Caudate nucleus (tissue), 63 donors: ENCODE measurements at places on chromosomes 11 and 22.
A peak's percentile ranks its signal among the peaks of the same experiment; 100 is the strongest.

DNA sequence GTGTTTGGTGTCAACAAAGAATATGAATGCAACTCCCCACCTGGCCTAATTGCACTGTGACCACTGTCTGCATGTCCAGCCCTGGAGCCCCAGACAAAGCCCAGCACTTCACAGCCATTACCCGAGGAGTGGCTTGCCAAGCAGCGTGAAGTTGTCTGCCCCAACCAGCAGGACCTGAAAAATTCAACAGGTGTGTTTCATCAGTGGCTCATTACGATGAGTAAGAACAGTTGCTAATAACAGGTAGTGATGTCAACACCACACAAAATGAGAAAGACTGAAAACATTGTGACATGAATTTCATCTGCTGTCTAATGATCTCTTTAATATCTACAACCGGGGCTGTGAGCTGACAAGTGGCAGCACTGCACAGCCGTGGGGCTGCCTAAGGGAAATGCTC, 10.3 kb downstream of the MRPL21 start:
- no peak for DNase-seq

DNA sequence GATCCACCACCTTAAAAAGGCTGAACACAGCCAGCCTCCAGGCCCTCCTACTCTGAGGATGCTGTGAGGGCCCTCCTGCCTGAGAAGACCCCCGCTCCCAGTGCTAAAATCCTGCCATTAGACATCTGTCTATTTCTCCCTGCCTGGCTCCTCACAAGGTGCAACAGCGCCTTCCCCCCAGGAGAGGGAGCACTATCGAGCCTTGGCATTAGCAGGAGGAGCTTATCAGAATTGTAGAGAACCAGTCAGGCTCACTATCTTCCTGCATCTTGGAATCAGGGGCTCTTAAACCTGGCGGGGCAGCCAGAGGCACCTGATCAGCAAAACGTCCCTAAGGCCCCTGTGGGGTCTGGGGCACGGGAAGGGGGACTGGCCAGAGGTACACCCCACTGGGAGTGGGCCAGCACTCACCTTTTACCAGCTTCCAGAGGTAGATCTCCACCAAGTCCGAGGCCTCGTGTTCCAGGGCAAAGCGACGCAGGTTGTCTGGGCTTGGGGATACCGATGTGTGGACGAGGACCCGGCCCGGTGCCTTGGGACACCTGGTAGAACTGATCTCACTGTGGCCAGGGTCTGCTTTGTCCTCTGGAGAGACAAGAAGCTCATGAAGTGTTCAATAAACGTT, 28.7 kb downstream of the CHRDL2 start:
- peak; percentile 21 for DNase-seq

DNA sequence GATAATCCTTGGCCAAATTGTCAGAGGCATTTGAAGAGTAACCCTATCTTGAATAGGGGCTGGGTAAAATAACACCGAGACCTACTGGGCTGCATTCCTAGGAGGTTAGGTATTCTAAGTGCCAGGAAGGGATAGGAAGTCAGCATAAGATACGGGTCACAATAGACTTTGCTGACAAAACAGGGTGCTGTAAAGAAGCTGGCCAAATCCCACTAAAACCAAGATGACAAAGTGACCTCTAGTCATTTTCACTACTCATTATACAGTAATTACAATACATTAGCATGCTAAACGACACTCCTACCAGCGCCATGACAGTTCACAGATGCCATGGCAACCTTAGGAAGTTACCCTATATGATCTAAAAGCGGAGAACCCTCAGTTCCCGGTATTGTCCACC, 964 bp upstream of the REXO2 start:
- no peak for DNase-seq

- no peak for DNase-seq
Measured at GRCh38 chr11:11661326-11662040, 39.7 kb upstream of the GALNT18 start.

- no peak for DNase-seq
Measured at GRCh38 chr22:30675436-30675835, 7.8 kb upstream of the DUSP18 start.

- DNase-seq: no peak
Measured at GRCh38 chr11:5153574-5154431, 754 bp downstream of the OR52A1 start.

DNA sequence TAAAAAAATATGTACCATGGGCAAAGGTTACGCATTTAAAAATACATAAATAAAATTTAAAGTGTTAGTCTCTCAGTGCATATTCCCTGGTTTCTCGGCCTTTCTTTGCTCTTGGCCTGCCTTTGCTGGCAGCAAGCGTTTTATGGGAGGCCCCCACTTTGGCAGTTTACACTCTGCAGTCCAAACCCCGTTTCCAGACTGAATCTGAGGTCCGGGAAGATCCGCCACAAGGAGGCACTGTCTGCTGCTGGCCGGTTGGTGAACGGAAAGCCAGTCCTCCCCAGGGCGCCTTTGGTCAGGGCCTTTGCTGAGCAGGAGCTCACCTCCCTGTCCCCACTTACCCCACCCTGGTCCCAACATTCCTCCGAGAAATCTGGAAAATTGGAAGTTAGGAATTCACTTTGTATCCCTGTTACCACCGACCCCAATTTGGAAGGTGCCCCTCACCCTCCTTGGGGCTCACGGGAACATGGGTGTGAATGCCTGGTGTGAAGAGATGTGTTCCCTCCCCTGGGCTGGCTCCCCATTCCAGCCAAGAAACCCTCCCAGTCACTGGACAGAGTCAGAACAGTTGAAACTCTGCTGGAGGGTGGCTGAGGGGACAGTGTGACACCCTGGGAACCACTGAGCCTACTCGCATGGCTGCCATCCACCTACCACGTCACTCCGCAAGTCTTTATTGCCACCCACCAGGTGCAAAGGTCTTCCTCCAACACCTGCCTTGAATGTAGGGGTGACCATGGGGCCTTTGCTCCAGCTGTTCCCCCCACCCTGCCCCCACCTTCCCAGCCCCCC, 9.4 kb upstream of the SF1 start:
- DNase-seq: peak; percentile 28

DNA sequence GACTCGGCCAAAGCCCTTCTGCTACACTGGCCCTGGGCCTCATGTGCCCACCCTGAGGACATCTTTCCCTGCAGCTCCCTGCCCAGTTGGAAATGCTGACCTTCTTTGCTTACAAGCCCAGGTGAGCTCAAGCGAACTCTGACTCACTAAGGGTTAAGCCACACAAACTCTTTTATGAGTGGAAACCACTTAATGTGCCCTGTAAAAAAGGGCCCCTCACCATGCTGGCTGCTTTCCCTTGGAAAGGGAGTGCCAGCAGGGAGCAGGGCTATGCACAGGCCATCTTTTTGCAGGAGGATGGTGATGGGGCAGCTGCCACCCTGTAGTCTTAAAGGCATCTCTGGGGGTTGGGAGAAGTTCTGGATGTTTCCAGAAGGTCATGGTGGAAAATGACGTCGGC, 18.7 kb downstream of the EHF start:
- DNase-seq: no peak

DNA sequence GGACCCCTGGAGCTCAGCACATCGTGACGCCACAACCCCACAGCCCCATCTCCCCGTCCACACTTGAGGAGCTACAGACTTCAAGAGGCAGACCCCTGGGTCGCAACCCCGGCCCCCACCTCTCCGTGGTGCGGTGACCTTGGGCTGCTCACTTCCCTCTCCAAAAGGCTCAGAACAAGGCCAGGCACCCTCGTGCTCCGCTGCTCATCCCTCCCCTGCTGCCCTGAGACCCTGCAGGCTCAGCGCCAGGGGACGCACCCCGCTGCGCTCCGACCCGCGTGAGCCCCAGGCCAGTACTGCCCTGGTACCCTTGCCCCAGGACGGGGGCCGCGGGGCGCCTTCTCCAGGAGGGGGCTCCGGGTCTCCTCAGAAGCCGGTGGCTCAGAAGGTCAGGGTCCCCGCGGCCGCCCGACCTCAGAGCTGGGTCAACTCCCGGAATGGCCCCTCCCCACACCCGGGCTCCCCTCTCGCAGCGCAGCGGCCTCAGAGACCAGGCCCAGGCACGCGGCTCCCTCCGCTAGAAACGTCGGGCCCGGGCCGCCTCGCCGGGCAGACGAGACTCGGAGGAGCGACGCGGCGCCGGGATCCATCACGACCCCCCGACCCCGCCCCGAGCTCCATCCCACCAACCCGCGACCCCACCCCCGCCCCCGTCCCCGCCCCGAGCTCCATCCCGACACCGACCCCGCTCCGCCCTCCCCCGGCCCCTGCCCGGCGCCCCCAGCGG, 563 bp downstream of the GATD1 start:
- no peak for DNase-seq

- no peak for DNase-seq
Measured at GRCh38 chr11:74282421-74282820, 29.0 kb downstream of the P4HA3 start.

- no peak for DNase-seq
Measured at GRCh38 chr11:77155082-77155475, 27.0 kb downstream of the MYO7A start.
